ENCODE measurements at places on chromosomes 12 and 14. TPM values are rescaled to one million over a fixed set of nuclear protein-coding genes. Genes with fewer than 3 reads are reported as not detected.

DNA sequence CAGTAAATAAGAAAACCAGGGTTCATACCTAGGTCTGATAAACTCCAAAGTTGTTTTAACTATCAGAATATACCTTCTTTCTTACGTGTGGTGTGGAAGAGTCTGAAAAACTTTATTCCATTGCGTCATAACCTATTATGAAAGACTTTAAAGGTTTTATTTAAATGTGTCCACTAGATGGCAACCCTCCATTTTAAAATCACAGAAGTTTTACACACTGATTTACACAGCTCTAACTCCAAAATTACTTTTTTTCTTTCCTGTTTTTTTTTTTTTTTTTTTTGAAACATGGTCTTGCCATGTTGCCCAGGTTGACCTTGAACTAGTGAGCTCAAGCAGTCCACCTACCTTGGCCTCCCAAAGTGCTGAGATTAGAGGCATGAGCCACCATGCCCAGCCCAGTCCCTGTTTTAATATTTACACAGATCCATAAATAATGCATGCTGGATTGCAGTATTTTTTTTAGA is 17.3 kb upstream of the TMPRSS12 start:
- peak; percentile 86 for DNase-seq

- DNase-seq = no peak
Observed at GRCh38 chr14:69676723-69677122, 65.3 kb downstream of the SUSD6 start.

GRCh38 chr12:47236109-47236714 is 156.5 kb upstream of the AMIGO2 start:
- DNase-seq = peak; percentile 89

GRCh38 chr14:41749429-41749828 is 142.8 kb downstream of the LRFN5 start:
- DNase-seq = peak; percentile 64

The KLHL33 gene
- polyA plus RNA-seq = 0.05 TPM

GRCh38 chr14:44863271-44863670 is 98.5 kb downstream of the KLHL28 start:
- no peak for DNase-seq
